Ascending aorta (tissue), 2 donors: ENCODE measurements at places on chromosomes 2 and 18. TPM values are rescaled to one million over a fixed set of nuclear protein-coding genes. Genes with fewer than 3 reads are reported as not detected.

SIX3 gene
- total RNA-seq: not detected

MOGAT1 gene
- not detected for total RNA-seq

IL36A gene
- not detected for total RNA-seq

L3MBTL4 gene
- total RNA-seq: not detected

PLCD4 gene
- total RNA-seq: 1.9 TPM

CLEC4F gene
- total RNA-seq: not detected

PELI1 gene
- total RNA-seq: 140 TPM

NT5DC4 gene
- not detected for total RNA-seq

FAM228A gene
- total RNA-seq: not detected

VIL1 gene
- total RNA-seq: not detected

GREB1L gene
- 2.2 TPM for total RNA-seq

CAPN13 gene
- not detected for total RNA-seq

TCF23 gene
- total RNA-seq: not detected

XDH gene
- not detected for total RNA-seq

PDCL3 gene
- 8.1 TPM for total RNA-seq

SLC9A2 gene
- not detected for total RNA-seq

SERPINB10 gene
- total RNA-seq: not detected

- no peak for DNase-seq
Measured at GRCh38 chr2:124241-124880, 78.1 kb upstream of the FAM110C start.

- no peak for DNase-seq
Measured at GRCh38 chr2:162241571-162241970, 1.7 kb downstream of the FAP start.

- DNase-seq: no peak
Measured at GRCh38 chr2:102171946-102172345, 14.9 kb upstream of the IL1RL2 start.

GRCh38 chr2:153222231-153223165 lies 256.1 kb downstream of the RPRM start:
- no peak for DNase-seq

DNA sequence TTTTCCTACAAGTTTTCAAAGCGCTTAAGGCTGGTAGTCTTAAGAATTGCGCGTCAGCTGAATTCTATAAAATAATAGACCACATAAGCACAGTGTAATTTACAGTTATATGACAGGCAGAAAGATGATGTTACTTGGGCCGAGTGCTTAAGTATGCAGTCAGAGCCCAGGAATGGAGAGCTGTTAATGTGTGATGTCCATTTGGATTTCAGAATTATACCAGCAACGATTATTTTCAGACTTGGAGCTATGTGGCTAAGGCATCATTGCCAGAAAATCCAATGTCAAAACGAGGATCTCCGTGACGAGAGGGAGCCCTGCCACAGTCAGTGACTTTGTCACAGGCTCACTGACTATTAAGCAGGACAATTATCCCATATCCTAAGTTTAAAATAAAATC lies 3.4 kb downstream of the KLF7 start:
- DNase-seq: no peak

GRCh38 chr2:26597197-26597596 lies 44.0 kb downstream of the CIB4 start:
- DNase-seq: no peak

DNA sequence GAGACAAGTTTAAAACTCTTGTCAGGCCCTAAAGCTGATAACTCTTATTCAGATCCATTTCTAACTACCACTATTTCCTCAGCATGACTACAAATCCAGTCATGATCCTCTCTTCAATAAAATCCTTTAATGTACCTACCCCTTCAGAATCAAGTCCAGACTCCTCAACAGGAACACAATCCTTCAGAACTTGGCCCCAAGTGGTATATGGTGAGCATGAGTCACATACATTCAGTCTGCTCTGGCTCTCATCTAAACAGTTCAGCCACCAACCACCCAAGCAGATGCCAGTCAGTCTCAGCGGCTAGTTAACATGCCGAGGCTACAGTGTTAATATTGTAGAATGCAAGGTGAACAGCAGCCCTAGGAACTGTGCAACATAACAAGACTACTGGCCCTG lies 9.7 kb downstream of the LMAN2L start:
- no peak for DNase-seq

DNA sequence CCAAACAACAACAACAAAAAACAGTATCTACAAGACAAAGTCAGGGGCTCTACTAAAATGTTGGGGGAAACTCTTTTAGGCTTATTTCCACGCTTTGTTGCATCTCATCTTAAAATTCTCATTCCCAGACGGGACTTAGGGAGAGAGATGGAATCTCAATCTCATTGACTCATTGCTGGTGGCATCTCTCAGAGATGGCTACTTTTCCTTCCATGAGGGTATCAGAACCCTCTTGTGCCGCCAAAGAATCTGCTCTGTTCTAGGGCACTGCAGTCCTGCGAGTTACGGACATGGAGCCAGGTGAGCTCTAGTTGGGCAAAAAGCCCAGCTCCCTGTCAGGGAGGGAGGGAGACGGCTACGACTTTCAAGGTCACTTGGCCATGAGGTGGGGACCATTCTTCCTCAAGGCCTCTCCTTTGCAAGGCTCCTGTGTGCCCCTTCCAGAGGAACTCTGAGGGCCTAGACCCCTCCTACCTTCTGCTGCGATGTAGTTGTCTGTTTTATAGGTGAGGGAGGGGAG lies 68.0 kb downstream of the MYCN start:
- no peak for DNase-seq

DNA sequence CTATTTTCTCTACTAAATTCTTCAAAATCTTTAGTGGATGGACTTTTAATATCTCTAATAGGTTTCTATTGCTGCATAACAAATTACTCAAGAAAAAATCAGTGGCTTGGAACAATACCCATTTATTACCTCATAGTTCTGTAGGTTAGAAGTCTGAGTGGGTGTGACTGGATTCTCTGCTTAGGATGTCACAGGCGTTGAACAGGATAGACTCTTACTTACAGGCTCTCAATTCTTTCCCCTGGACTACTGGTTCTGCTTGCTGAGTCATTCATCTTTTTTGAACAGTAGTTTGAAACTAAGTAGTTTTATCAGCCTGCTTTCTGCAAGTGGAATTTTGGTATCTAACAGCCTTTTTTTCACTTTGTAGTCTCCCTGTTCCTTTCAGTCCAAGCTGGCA lies 265.4 kb downstream of the ZNF385B start:
- DNase-seq: no peak

GRCh38 chr2:26772064-26773001 lies 8.2 kb downstream of the SLC35F6 start:
- DNase-seq: peak; percentile 94

GRCh38 chr2:4247791-4248190 lies 544.4 kb downstream of the DCDC2C start:
- DNase-seq: no peak

GRCh38 chr2:42921147-42921520 lies 128.8 kb upstream of the HAAO start:
- DNase-seq: no peak

DNA sequence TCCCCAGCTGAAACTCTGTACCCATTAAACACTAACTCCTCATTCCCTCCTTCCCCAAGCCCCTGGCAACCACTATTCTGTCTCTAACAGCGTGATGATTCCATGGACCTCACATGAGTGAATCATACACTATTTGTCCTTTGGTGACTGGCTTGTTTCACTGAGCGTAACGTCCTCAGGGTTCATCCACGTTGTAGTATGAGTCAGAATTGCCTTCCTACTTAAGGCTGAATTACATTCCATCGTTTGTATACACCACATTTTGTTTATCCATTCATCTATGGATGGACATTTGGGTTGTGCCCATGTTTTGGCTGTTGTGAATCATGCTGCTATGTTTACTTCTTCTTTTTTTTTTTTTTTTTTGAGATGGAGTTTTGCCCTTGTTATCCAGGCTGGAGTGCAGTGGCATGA lies 19.6 kb upstream of the CABLES1 start:
- DNase-seq: no peak

- no peak for DNase-seq
Measured at GRCh38 chr2:137865954-137866540, 98.2 kb upstream of the HNMT start.

DNA sequence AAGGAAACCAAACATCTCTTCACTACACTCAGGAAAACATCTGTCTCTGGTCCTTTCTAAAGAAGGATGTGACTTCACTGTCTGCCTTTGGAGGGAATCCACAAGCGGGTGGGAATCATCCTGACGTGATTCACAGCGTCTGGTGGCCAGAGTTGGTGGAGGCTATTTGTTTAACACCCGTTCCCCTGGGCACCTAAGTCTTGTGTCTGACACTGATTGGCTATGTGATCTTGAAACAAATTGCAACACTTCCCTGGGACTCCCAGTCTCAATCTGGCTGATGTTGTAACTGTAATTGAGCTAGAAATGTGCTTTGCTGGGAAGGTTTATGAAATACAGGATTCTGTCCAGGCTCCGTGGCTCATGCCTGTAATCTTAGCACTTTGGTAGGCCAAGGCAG lies 28.8 kb upstream of the SIX3 start:
- DNase-seq: no peak

DNA sequence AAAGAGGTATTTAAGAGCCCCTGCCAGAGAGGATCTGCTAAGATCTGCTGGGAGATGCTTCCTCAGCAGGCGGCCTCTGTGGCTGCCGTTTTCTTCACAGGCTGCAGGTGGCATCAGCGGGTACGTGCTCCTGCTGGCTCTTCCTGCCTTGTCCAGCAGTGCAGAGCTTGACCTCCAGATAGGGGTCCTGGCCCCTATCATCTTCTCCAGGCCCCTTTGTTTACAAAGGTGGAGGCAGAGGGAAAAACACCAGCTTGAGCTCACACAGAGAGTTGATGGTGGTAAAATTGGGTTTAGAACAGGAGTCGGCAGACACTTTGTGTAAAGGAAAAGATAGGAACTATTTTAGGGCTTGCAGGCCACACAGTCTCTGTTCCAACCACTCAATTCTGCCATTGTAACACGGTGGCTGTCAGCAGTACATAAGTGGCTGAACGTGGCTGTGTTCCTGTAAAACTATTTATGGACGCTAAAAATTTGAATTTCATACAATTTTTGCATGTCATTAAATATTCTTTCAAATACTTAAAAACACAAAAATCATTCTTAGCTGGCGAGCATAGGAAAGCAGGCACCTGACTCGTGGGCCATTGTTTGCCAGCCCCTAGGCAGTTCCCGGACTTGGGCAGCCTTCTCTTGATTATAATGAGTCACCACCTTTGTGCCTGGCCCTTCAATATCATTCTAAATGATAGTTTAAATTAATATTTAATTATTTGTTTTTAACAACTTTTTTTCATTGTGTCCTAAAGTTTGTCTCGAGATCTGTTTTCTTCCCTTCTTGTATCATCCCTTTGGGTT lies 98.2 kb upstream of the B3GNT7 start:
- no peak for DNase-seq

DNA sequence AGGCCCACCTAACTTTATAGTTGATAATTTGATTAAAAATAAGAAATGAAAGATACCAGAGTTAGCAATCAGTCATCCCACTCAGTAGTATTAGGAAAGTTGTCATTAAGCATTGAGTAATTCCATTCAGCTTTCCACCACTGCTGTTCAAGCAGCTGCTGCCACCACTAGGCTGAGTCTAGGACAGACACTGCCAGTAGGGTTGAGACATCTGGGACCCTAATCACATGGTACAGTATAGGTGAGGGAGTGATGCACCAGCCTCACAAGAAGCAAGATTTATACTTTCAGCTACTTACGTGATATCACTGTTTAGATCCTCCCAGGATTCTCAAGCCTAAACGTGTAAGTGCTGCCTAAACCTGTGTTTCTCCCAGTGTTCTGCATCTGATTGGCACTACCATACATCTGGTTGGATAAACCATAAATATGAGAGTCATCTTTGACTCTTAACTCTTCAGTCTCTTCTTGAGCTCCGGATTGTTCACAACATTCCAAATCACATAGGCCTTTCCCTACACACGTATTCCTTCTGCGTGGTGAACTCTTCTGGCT lies 3.2 kb downstream of the UBXN4 start:
- no peak for DNase-seq

DNA sequence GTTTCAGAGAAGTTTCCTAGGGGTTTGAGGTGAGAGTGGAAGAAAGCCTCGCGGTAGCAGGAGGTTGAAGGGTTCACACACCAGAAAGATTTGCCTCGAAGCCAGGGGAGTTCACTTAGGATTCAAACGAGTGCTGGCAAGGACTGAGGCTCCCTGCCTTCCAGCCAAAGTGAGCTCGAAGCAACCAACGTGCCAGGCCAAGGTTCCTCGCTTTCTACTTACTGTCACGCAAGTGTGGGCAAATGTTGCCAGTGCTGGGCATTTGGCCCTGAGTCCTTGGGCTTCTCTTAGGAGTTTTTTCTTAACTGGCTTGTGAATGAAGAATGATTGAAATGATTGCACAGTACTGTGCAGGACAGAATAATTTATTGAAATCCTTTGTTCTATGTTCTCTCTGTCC lies 53.6 kb downstream of the TMEM178A start:
- no peak for DNase-seq

DNA sequence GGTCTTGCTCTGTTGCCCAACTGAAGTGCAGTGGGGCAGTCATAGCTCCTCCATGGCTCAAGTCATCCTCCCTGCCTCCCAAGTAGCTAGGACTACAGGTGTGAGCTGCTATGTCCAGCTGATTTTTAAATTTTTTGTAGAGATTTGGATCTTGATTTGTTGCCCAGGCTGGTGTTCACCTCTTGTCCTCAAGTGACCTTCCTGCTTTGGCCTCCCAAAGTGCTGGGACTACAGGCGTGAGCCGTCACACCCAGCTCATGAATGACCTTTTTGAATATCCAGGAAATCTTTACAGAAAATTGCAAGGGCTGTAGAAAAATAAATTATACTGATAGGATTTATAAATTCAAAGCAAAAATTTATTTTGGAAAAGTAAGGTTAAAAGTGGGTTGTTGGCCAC lies 17.4 kb downstream of the ACTR3 start:
- DNase-seq: no peak

- DNase-seq: peak; percentile 16
Measured at GRCh38 chr2:9703085-9703678, 72.4 kb upstream of the YWHAQ start.

GRCh38 chr2:47964722-47965434 lies 58.6 kb upstream of the FBXO11 start:
- DNase-seq: no peak

GRCh38 chr2:55269645-55269990 lies 587 bp upstream of the MTIF2 start:
- no peak for DNase-seq

DNA sequence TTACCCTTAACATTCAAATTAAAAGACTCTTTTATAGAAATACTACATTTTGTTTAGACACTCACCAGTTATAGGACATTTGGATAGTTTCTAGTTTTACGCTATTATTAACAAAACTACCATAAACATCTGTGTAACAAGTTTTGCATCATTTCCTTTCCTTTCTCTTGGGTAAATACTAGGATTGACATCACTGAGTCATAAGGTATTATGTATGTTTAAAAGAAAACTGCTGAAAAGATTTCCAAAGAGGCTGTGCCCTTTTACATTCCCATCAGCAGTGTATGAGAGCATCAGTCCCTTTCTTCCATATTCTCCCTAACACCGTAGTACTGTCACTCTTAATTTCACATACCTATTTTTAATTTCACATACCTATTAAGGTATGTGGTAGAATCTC lies 130.6 kb downstream of the USP34 start:
- DNase-seq: no peak

- DNase-seq: no peak
Measured at GRCh38 chr2:216116418-216116817, 7.3 kb downstream of the XRCC5 start.
